ENCODE measurements at places on chromosomes 1 and 21.

DNA sequence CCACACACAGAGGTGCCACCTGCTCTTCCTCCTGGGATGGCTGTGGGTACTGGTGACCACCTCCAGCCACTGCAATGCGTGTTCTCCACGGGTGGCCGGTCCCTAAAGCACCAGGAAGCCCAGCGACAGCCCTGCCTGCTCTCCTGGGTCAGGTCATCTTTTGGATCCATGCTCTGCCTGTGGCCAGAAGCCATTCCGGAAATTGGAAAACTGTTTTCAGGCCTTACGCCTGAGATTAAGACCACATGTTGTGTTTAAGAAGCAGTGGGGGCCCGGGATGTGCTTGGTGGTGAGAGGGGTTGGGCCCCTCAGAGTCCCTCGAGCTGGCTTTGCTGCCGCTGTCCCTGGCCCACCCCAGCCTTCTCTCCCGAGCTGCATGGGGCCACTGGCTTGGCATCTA, 150.8 kb downstream of the PEX14 start:
- no peak for DNase-seq

DNA sequence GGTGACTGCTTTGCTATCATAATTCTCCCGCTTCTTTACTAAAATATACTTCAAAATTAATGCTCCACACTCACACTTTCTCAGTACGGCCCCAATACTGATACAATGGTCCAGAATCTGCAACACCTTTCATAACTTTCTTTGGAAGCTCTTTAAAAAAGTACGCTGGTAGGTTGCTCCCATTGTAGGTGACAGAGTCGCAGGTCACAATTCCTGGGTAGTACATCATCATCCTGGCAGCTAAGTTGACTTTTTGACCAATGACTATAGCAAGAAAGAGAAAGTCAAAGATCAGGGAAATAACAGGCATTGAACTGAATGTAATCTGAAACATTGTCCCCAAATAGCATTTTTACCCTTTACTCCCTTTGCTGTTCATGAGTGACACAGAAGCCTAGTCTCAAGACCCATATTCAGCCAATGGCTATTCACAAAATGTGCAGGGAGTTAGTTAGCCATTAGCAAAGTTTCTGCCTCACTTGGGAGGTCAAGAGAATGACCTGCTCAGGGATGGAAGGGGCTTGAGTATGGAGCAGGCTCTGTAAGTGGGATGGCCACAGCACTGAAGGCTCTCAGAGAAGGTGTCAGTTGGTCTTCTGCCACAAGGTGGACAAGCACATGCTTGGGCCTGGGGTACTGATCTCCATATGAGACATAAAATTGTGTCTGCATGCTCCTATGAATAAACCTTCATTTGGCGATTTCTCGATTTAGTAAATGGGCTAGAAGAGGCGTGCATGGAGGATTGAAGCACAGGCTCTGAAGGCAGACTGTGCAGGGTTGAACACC, 35.4 kb downstream of the ADCY10 start:
- DNase-seq: peak; percentile 14

DNA sequence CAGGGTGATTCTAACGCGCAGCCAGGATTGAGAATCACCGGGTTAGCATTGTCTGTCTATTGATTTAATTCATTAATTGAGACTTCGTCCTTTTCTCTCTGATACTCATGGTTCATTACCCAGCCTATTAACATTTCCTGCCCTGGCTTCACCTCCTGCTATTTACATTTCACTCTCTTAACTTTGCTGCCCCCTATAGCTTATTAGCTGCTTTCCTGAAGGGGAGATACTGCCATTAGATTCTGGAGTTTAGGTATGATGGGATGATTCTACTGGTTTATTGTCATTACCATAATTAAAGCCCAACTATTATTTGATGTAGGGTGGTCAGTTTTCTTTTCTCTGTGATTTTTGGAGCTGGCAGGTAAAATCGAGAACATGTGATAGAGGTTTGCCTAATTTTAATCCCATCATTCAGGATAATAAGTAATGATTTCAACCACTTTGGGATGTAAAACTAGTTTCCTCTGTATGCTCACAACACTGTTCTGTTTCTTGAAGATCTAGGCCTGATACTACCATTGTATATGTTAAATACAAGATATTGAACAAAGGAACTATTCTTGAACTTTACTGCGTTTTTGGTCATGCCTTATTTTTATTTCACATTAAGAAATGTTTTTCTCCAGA, 6.4 kb downstream of the PPP2R5A start:
- peak; percentile 83 for DNase-seq

DNA sequence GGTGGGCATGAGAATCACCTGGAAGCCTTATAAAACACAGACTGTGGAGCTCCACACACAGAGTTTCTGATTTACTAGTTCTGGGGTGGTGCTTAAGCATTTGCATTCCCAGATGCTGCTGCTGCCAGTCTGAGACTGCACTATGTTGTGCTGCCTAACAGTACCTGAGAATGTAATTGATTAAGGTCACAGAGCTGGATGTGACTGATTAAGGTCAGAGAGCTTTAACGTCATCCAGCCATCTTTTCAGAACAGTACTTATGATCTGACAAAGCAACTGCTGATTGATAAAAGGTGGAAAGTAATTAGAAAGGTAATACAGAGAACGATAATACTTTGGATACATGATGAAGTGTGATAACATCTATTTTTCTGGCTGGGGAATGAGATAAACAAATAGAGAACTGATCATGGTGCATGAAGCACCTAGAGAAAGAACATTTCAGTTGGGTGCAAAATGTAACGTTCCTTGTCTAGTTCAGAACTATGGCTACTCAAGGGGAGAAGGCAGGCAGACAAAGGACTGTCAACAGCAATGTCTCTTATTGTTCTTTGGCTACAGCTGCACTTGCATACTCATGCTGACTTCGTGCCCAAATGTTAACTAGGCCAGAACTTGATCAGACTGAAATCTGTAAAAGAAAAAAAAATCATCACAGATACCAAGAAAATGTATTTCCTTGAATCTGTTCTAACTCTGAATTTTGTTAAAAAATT, 3.7 kb upstream of the UCK2 start:
- no peak for DNase-seq

DNA sequence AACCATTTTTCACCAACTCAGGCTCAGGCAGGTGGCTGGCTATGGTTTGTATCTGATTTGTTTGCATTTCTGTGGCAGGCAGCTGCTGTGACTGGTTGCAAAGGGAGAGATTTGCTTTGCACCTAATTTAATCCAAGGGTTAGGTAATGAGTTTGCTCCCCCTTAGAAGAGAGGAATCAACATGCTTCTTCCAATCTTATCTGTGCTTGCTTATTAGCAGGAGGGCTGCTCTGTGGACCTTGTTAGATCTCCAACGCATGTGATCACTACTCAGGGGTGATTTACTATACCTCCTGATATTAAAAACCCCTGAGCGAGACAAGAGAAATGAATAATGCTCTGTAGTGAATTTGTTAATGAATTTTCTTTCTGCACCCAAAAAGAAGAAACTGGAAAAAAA, 20.5 kb downstream of the OLFML3 start:
- DNase-seq: peak; percentile 71

DNA sequence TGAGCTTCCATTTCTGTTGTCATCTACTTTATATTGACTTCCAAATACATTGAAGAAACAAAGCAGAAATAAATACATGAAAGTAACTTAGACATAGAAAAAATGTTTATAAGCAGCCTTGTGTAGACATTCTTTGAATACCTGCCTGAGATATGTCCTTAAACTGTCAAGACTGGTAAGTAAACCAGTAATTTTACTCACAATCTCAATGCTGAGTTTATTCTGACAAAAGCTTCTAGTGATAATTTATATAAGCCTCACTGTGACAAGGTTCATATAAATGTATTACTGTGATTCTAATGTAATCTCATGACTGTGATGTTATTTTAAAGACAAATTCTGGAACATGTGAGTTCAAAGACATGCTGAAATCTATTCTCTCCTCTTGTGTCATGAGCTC, 516.7 kb upstream of the B3GALT2 start:
- DNase-seq: no peak

DNA sequence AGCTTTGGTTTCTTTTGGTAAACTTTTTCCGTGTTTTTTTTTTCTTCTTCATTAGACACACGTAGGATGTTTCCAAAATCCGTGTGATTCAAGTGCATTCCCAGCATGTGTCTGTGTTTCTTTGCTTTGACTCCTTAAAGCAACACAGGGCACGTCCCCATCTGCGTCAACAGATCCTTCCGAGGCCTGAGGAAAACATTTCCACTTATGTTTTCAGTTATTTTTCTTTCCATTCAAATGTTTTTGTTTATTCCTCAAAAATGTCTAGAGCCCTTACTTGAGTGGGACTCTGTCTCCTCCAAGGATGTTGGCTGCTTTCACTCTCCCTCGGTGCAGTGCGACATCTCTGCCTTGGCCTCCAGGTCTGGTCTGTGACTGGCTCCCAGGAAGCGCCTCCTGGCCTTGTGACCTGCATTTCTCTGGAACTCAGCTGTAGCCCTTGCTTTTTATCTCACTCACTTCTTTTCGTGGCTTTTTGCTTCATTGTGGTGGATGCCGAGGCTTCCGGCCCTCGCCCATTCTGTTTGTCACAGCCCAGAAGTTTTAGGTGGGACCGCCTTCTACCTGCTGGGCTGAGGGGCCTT, 31.3 kb upstream of the SLC19A1 start:
- no peak for DNase-seq

DNA sequence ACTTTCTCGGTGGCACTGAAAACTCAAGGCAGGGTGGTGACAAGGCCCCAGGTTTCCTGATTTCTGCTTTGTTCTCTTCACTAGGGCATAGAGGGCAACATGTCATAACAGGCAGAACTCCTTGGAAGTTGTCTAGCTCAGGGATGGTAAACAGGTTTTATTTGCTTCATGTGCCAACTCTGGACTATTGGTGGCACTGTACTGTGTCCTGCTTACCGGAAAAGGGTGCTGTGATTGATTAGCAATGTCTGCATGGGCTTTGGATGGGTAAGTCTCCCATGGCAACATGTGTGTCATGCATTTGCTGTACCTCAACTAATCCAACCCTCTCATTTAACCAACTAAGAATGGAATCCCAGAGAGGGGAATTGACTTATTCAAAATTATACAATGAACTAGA, 70.7 kb upstream of the USP24 start:
- peak; percentile 54 for DNase-seq

DNA sequence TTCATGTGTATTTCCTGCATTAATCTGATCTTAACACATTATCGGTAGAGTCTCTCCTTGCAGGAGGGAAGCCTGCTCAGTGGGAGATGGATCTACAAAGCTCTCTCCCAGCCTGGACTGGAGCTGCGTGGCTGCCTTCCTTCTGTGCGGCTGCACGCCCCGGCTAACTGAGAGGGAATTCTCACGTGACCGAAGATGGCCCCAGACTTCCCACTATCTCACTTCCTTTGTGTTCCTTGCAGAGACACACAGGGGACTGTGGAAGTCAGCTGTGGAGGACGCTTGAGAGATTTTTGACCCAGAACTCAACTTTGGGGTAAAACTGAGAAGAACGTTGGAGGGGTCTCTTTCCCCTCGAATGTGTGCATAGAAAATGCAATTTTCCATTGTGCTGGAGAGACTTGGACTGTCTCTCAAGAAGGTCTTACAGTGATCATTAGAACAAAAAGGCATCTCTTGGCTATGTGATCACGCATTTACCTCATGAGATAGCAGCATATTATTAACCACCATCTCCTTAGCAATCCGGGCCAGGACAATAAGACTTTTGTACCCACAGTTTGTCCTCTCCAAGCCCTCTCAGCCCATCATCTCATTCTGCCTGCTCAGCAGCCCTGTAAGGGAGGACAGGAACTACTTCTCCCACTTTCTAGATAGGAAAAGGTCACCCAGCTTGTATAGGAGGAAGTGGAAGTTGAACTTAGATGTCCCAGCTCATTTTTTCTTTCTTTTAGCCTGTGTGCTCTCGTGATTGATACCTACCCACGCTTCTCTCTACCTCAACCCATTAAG, 49.3 kb upstream of the TARBP1 start:
- DNase-seq: no peak

DNA sequence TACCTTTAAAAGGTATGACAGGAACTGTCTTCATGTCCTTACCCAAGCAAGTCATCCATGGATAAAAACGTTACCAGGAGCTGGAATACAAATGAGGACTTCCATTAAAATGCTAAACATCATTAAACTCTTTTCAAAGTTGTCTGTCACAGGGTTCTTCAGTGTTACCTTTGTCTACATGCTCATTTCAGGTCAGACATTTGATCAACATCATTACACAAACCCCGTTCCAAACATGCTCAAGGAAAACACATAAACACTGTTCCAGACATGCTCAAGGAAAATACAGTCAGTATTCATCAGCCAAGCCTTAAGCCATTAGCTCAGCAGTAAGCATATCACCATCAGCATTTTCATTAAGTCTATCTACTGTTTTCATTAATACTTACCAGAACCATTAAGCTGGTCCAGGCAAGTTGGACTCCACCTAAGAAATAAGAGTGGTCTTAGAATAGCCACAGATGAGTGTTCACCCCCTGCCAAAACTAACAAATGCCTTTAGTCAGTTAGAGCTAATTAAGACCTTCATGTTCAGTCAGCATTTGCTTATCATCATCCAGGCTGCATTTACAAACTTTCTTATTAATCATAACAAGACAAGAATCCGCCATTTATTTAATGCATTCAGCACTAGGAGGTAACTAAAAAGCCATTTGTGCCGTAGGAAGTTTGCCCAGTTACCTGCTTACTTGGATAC, 2.2 kb downstream of the GAS5 start:
- DNase-seq: peak; percentile 32

DNA sequence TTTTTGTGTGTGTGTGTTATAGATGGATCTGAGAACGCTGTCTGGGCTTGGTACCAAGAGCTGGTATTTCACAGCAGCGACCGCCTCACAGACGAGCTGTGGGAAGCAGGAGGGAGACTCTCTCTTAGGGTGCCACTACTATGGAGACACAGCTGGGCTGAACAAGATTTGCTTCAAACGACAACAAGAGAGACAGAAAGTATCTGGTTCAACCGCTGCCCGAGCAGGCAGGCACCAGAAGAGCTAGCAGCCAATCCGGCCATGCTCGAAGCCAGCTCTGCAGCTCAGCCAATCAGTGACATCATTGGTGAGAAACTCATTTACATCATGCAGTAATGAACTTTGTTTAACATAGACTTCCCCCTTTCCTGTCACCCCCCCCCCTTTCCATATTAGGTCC, 341.3 kb downstream of the USP25 start:
- DNase-seq: no peak

- DNase-seq: no peak
Measured at GRCh38 chr1:230334447-230334837, 91.7 kb downstream of the PGBD5 start.

DNA sequence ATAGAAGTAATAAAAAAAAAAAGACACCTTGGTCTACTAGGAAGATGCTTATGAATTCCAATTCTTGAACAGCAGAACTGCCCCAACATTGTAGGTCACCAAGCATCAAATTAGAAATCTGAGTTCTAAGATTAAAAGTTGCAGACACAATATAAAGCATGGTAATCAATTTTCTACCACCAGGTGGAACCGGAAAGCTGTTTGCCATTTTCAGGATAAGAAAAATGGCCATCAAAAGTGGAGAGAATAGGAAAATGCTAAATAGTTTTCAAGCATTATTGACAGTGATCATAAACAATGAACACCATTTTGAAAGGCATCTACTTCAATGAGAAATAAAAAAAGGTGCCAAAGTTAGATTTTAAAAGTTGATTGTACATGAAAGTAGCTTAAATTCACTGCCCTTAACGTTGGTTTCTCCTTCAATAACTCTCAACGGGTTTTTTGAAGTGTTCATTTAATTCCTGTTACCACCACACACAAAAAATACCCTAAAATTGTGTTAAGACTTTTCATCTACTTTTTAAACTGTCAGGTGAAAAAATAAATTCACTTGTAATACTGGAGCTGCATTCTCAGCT, 252.9 kb downstream of the KCNT2 start:
- peak; percentile 52 for DNase-seq

All from DMS53 (cell line).